Type B pancreatic cell (in vitro differentiated cells): ENCODE measurements at places on chromosomes 16 and 17.

DNA sequence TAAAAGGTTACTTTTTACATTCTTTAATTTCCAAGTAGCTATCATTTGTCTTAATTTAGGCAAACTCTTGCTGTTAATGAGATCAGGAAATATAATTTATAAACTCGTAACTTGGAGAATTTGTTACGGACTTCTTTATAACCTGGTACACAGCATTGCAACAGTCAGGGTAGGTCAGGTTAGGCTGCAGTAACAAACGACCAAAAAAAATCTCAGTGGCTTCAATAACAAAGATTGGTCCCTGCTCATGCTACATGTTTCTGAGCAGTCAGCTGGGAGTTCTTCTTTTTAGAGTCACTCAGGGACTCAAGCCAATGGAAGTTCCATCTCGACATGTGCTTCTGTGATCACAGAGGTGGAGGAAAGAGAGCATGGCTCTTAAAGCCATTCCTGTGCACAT is 110.1 kb downstream of the USP31 start:
- DNase-seq: no peak

DNA sequence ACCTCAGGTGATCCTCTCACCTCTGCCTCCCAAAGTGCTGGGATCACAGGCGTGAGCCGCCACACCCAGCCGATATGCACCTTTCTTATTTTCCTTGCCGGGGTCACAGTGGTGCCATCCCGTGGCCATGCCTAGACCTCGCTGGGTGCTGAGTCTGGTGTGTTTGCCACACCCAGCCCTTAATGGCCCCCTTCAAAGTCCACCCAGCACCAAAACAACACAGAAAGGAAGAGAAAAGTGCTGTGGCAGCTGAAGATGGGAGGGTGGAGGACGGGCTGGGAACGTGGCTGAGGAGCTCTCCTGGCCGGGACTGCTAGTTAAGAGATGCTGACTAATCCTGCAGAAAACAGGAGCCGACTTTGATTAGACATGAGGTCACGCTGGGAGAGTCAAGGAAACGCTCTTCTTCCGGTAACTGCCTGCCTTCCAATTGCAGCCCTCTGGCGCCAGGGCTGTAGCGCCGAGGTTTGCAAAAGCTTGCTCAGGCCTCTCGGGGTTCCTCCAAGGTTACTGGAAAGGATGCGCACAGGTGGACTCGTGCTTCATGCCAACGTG is 10.9 kb downstream of the SLC43A2 start:
- no peak for DNase-seq

DNA sequence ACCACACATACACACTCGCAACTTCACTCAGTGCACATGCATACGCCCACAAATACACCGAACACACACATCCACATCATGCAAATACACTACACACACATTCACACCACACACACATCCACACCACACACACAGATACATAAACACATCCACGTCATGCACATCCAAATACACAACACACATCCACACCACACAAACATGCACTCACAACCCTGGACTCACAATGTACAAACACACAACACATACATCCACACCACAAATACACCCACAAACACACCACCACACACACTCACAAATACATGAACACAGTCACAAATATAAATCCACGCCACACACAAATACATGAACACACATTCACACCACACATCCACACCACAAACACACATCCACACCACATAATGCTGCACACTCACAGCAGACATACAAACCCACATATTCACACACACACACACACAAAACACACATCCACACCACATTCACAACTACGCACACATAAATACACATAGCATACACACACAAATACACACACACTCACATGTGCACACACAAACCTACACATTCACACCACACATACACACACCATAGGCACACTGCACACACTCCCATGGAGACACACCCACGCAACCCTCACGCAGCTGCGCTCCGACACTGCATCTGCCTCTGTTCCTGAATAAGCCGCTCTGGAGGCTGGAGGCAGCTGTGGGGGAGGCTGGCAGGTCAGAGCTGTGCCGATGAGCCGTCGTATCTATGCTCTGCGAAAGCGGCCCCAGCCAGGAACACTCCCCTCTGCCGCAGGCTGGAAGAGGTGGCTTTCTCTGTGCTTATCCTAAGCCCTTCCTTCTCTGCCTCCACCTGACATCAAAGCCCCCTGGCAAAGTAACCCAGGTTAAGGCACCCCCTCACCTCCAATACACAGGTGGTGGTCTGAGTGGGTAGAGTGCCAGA is 141.8 kb downstream of the GRIN2A start:
- no peak for DNase-seq

DNA sequence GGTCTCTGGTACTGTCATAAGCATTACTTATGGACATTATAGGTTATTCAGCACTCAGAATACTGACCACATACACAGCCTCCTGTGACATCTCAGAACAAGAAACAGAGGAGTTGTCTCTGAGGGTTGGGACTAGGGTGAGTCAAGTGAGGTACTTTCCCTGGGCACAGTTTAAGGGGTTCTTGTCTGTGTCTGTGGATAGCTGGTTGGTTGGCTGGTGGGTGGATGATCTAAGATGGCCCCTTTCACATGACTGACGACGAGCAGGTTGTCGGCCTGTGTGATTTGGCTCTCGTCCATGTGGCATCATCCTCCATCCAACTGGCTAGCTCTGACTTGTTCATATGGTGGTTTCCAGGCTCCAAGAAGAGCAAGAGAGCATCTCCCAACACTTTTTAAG is 163.9 kb downstream of the PRKCB start:
- no peak for DNase-seq

- DNase-seq: no peak
Observed at GRCh38 chr17:78900816-78901215, 2.2 kb downstream of the CEP295NL start.

- DNase-seq: no peak
Observed at GRCh38 chr16:3578610-3579551, 1.7 kb upstream of the NLRC3 start.

- DNase-seq: peak; percentile 73
Observed at GRCh38 chr16:66751053-66751302, 431 bp downstream of the DYNC1LI2 start.

GRCh38 chr17:81488276-81488860 is 24.2 kb downstream of the ACTG1 start:
- no peak for DNase-seq

- DNase-seq: no peak
Observed at GRCh38 chr17:35255316-35255715, 12.4 kb downstream of the SLFN5 start.

DNA sequence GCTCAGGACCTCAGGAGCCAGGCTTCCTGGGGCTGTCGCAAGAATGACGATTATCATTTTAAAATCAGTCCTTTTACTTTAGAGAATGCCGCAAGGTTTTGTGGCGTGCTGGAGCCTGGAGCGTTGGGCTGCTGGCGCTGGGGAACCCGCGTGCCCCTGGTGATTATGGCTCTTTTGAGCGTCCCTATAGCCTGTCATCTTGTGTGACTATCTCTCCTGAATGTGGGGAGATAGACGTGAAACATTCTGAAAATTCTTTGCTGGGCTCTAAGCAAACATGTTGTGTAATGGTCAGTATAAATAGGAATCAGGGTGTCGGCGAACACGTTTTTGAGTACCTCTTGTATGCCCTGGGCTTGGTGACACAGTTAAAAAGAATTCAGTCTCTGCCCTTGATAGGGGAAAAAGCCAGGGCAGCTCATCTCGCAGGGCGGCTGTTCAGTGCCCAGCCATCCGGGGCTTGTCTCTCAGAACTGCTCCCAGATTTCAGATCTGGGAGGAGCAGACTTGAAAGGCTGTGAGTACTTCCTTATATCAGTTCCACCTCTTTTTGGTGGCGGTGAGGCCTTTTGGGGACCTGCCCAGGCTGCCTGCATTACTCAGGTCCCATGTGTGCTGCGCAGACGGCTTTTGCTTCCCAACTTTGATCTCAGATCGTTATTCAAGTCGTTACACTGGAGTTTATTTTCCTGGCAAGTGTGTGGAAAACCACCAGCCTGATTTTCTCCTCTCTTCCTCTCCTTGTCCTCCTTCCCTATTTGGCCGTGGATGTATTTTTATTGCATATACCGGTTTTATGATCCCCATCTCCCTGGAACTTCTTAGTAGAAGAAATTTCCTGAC is 973 bp downstream of the SLC7A6 start:
- DNase-seq: no peak

DNA sequence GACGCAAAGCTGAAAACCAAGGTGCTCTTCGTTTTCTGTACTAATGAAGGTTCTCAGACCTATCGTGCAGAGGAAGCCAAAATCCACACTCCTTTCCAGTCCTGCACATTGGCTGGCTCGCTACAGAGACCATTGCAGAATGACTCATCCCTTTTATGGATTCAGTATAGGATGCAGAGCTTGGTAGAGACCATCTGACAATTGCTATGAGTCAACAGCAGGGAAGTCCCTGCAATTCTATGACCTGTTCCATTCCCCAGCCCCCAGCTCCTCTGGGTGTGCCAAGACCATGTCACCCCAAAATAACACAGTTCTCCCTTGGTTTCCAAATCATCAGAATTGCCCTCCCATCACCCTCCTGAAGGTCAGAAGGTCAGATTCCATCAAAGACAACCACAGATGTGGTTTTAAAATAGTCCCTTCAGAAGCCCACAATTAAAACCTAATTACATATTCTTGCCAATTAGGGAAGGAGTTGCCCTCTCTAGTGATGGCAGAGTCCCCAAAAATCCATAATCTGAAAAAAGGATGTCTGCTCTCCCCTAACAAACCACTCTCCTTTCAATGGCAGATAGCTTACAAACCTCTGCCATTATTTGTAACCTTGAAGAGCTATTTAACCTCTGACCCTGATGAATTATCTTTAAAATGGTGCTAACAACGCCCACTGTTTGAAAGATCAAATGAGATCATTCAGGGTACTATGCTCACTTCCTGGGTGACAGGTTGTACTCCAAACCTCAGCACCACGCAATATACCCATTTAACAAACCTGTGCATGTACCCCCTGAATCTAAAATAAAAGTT is 108.2 kb upstream of the RBBP6 start:
- no peak for DNase-seq

GRCh38 chr17:13002761-13003453 is 14.9 kb downstream of the ELAC2 start:
- peak; percentile 83 for DNase-seq

DNA sequence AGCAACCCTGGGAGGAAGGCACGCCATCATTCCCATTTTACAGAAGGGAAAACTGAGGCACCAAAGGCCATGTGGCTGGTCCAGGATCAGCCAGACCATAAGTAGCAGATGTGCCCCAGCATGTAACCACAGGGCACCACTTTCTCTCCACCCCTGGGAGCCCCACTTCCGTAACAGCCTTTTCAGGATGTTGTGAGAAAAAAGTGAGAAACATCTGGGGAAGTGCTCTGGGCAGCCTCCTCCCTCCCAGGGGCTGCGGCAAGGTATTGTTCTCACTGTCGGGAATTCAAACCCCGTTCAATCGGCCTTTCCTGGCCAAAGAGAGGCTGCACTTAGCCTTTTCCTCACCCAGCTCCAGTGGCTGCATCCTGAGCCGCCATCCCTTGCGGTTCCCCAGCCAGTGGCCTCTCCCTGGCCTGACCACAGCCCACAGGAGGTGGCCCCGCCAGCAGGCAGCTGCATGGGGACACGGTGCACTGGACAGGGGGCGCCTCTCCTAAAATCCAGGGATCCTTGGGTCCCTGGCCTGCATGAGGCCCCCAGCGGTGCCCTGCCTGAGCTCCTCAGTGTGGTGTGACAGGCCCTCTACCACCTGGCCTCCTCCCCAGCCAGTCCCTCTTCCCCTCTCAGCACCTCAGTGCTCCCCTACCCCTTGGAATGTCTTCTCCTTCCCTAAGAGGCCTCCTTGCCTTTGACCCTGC is 5.7 kb upstream of the CDH5 start:
- DNase-seq: no peak

DNA sequence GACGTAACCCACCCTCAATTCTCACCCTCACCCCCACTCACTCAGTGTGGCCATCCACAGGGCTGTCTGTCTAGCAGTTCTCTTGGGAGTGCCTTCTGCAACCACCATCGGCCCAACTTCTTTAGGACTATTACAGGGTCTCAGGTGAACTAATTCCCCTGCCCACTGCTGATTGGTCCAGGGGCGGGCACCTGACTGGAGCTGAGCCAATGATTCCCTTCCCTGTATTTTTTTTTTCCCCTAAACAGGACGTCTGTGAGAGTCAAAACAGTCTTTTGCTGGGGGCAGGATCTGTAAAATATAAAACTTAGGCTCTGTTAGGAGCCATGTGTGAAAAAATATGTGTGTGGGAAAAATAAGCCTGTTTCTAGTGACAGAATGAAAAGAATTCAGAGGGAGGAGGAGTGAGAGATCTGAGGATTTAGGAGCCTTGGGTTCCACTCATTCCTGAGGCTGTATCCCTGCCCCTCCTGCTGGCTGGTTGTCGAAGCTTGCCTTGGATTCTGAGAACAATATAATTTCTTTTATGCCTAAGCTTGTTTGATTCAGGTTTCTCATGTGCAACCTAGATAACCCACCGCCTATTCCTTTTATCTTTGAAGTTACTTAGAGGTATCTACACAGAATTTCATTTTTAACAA is 115.0 kb downstream of the SPACA3 start:
- no peak for DNase-seq

DNA sequence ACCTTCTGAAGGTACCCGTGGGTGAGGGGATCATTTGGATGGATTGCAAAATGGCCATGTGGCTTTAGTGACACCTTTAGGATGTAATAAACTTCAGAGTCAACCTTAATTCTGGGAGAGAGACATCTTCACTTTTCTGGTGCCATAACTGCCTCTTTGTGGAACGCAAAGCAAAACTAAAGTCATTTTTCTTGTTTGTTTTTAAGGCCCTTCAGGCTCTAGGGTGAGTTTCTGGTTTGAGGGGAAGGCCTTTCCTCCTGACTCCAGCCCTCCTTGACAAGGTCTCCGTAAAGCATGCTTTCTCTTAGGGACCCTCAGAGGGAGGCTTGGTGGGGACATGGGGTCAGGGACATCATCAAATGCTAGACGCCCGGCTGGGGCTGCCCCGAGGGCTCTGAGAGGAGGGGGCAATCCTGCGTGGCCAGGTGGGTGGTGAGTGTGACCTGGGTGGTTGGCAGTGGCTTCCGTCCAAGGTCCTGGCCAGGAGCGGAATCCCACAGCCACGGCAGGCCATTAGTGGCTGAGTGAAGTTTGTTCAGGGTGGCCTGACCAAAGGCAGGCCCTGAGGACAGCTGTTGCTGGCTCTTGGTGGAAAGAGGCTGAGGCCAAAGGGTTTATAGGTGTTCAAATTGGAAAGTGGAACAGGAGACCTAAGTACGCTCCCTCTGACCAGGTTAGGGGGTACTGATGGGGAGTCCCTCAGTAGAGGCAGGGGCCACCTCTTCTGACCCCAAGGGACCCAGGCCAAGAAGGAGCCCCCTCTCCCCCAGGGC is 112.2 kb downstream of the METRNL start:
- no peak for DNase-seq

GRCh38 chr16:86540894-86541293 is 14.1 kb downstream of the MTHFSD start:
- no peak for DNase-seq

- no peak for DNase-seq
Observed at GRCh38 chr17:34850023-34850422, 111.2 kb downstream of the CCT6B start.

GRCh38 chr17:76107509-76107908 is 3.9 kb upstream of the EXOC7 start:
- DNase-seq: no peak
